ENCODE measurements at places on chromosomes 2 and 18.

GRCh38 chr2:130834931-130835765 is 1.6 kb upstream of the ARHGEF4 start:
- no peak for DNase-seq

DNA sequence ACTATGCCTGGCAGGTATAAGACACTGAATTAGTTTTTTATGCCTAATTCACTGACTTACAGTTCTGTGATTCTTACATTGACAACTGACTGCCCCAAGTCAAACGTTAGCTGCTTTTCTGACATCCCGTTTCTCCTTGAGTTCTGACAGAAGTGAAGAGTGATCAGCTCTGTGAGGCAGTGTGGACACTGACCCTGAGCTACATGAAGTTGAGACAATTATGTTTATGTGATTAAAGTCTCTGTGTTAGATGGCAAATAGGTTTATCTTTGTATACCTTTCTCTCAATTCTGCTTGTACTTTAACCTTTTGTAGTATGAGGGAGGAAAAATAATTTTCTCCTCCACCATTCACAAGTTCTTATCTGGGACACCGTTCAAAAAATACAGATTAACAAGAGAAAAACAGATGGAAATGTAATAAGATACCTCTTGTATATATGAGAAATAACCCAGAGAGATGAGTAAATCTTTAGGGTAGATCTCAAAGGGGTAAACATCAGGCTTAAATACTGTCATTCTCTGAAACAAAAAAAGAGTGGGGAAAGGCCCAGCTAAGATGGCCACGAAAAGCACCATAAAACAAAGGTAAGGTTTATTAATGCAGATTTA is 85.4 kb upstream of the B3GNT2 start:
- DNase-seq: no peak

GRCh38 chr18:55269622-55270021 is 310.4 kb upstream of the CCDC68 start:
- DNase-seq: no peak

DNA sequence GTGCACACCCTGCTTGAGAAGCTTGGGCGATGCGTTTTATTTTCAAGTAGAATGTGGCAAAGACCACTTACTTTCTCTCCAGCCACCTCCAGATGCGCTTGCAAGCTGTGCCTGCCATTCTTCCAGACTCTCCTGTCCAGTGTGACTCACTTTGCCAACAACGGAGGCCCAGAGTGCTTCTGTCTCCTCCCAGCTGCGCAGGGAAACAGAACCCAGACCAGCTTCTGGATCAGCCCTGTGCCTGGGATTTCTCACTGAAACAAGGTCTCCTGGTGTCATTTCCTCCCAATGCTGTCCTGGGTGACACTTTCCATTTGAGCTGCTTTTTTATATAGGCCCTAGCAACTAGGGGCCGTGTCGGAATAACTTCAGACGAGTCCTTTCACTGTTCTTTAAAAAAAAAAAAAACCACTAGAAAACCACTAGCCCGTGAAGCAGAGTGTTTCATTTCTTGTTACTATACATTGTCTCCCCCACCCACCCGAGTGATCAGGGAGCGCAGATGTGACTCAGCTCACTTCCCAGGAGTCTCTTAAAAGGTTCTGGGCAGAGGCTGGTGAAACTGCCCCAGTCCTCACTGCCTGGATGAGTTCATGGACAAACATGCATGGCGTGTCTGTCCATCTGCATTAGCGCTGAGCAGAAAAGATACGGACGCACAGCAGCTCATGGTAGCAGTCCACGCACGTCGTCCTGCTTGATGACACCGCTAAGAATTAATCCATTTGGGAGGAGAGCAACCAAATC is 25.3 kb upstream of the RPL31 start:
- peak; percentile 95 for DNase-seq

DNA sequence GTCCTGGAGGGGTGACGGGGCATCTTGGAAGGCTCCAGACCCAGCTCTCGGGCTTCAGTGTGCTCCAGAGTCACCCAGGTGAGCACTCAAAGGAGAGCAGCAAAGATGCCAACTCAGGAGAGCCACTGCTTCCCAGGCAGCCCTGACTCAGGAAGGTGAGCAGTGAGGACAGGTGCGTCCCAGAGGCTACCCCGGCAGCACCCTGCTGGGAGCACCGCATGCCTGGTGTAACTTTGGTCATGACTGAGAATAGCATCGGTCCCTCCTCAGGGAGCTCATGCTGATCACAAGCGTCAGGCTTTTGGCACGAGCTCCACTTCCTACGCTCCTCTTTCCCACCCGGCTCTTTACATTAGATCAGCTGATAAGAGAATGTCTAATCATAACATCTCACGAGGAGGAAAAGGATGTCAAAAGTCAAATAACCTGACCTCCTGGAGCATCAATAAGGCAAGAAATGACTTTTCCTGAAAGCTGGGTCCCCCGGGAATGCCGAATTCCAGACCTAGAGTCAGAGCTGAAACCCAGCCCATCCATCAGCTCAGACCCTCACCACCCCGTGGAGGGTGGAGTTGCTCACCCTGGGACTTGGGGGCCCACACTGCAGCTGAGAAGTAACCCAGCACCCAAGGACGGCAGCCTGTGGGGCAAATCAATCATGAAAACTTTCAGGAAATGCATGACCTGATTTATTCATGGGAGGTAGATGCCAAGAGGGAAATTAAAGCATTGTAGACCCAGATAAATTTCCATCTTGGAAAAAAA is 248.8 kb downstream of the ACKR3 start:
- DNase-seq: peak; percentile 37

GRCh38 chr2:40315683-40316082 is 136.2 kb downstream of the SLC8A1 start:
- no peak for DNase-seq

GRCh38 chr2:8648441-8649213 is 33.2 kb upstream of the ID2 start:
- DNase-seq: no peak

DNA sequence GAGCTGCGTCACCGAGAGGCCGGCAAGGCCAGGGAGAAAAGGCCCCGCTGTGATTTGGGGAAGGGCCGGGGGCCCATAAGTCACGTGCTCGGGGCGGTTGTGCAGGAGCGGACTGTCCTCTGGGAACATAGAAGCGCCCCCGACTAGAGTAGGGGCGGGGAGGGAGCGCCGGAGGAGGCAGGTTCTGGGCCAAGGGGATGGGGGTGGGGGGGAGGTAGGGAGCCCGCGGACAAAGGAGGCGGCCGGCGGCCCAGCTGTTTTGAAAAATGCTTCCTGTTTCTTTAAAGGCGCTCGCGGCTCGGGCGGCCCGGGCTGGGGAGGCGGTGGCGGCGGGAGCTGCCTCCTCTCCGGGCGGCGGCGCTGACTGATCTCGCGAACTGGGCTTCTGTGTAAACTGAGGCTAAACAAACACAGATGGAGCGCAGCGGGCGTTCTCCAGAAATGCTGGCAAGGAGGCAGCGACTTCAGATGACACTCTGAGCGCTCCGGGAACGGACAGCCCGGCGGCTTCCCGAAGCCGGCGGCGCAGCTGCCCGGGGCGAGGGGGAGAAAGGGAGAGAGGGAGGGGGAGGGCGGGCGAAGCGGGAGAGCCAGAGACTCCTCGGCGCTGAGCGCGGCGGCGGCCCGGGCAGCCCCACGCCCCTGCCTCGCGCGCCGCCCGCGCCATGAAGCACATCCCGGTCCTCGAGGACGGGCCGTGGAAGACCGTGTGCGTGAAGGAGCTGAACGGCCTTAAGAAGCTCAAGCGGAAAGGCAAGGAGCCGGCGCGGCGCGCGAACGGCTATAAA is at the start of gene ATOH8:
TSS of gene ATOH8 (plus strand) at position 467 of the 788 bp plus-strand sequence. CDS start at position 666, 199 bp downstream.
- DNase-seq: peak; percentile 76

GRCh38 chr2:231336236-231336635 is 59.3 kb upstream of the B3GNT7 start:
- DNase-seq: no peak

- DNase-seq: no peak
Observed at GRCh38 chr2:128735296-128735960, 416.8 kb upstream of the HS6ST1 start.

DNA sequence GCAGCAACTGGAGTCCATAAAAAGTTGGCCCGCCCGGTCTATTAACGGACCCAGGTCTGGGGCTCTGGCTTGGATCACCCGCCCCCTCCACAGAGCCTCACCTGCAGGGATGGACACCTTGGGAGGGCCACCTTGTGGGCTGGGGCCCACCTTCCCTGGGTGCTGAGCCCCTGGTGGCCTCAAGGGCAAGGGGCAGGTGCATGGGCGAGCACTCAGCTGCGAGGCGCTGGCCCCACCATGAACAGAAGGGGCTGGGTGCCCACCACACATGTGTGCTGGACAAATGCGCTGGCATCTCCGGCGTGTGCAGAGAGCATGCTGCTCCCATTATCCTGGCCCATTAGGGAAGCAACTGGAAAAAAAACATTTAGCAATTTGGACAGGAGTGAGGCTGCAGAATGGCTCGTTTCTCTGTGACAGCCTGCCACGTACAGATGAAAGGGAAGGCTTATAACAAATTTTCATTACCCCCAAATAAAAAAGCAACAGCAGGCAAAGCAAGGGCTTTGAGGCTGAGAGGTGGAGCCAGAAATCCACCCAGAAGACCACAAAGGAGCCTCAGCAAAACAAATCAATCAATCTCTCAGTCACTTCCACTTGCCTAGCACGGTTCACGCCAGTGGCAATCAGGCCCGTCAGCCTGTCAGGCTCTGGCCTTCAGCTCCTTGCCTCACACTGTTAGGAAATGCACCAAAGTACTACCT is 253.1 kb upstream of the ZNF521 start:
- DNase-seq: no peak

- no peak for DNase-seq
Observed at GRCh38 chr2:240593703-240594451, 7.3 kb downstream of the CAPN10 start.

- DNase-seq: no peak
Observed at GRCh38 chr2:61436092-61436491, 34.8 kb downstream of the USP34 start.

GRCh38 chr18:46405832-46406538 is 251.0 kb downstream of the LOXHD1 start:
- no peak for DNase-seq

DNA sequence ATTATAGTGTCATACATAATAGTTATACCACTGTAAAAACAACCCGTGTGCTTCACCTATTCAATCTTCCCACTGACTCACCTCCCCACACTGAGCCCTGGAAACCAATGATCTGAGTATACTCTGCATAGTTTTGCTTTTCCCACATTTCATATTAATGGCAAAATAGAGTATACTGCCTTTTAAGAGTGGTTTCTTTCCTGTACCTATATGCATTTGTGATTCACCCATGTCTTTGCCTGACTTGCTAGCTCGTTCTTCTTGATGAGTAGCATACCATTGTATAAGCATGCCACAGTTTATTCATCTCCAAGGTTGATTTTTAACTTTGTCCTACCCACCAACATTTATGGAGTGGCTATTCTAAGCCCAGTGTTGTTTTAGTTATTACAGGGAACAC is 686.4 kb downstream of the PLCL1 start:
- DNase-seq: no peak

DNA sequence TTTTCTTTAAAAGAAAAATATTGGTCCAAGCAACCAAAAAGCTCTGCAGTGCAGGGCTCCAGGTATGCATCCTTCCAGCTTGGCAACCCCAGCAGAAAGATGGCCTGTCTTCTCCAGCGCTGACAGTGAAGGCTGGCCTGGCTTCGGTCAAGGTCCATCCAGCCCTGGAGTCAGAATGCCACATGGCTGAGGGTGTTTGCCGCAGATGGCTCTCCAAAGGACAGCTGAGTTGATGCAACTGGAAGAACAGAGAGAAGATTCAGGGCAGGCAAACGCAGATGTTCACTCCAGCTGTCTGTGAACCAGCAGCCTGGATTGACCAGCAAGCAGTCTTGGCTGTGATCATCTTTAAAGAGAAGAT is 51.4 kb downstream of the MARCO start:
- no peak for DNase-seq

GRCh38 chr18:32607816-32608215 is 137.1 kb upstream of the GAREM1 start:
- no peak for DNase-seq

DNA sequence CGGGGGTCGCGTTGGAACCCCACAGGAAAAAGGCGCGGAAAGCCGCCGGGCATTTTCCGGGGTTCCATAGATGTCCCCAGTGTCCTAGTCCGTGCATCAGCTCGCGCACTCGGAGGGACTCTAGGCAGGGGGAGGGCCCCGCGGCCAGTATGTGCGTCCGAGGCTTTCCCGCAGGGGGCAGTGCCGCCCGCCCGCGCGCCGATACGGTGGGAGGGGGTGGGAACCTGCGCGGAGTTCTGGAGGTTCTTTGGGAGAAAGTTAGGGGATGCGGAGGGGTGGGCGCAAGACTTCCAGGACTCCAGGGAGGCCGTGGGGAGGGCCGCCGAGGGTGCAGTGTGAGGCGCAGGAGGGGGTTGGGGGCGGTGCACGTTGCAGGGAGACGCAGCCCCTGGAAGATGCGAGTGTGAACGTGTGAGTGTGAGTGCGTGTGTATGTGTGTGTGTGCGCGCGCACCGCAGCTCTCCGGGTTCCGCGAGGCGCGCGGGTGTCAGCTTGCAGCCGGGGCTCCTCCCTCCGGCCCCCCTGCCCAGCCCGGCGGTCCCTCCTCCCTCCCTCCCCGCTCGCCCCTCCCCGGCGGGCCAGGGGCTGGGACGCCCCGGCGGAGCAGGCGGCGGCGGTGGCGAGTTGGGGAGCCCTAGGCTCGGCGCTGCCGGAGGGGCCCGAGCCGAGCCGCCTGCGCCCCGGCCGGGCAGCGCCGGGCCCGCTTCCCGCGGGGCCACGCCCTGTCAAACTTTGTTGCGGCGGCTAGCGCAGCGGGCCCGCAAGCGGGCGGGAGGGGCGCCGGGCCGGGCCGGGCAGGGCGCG is at the start of gene TCF7L1:
TSS of gene TCF7L1 (plus strand) at position 559 of the 804 bp plus-strand sequence. CDS start 293 bp downstream, outside the sequence.
- DNase-seq: peak; percentile 94

DNA sequence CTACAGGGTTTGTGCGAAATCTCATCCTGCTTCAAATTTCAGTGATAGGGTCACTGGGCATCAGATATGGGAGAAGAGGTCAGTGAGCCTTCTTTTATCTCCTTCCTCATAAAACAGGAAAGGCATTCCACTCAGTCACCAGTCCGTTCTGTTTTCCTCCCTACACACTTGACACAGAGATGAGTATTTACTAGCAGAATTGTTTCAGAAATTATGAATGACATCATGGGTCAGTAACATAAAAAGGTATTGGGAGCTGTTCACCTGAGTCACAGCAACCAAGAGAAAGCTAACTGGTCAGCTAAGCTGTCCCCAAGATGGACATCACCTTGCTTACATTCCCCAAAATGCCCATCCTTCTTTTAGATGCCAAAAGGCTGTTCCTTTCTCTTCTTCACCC is 96.3 kb downstream of the ACVR1 start:
- DNase-seq: no peak

DNA sequence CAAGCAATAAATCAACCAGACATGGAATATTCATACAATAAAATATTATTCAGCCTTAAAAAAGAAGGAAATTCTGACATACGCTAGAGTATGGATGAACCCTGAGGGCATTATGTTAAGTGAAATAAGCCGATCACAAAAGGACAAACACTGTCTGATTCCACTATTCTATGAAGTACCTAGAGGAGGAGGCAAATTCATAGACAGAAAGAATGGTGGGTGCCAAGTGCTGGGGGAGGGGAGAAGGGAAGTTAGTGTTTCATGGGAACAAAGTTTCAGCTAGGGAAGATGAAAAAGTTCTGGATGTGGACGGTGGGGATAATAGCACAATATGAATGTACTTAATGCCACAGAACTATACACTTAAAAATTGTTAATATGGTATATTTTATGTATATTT is 19.8 kb downstream of the SMAD7 start:
- DNase-seq: no peak

- peak; percentile 89 for DNase-seq
Observed at GRCh38 chr2:45329045-45329677, 281.9 kb downstream of the SRBD1 start.

Data from islet precursor cell (in vitro differentiated cells).